ENCODE measurements at places on chromosomes 11 and 22.
A peak's percentile ranks its signal among the peaks of the same experiment; 100 is the strongest.

DNA sequence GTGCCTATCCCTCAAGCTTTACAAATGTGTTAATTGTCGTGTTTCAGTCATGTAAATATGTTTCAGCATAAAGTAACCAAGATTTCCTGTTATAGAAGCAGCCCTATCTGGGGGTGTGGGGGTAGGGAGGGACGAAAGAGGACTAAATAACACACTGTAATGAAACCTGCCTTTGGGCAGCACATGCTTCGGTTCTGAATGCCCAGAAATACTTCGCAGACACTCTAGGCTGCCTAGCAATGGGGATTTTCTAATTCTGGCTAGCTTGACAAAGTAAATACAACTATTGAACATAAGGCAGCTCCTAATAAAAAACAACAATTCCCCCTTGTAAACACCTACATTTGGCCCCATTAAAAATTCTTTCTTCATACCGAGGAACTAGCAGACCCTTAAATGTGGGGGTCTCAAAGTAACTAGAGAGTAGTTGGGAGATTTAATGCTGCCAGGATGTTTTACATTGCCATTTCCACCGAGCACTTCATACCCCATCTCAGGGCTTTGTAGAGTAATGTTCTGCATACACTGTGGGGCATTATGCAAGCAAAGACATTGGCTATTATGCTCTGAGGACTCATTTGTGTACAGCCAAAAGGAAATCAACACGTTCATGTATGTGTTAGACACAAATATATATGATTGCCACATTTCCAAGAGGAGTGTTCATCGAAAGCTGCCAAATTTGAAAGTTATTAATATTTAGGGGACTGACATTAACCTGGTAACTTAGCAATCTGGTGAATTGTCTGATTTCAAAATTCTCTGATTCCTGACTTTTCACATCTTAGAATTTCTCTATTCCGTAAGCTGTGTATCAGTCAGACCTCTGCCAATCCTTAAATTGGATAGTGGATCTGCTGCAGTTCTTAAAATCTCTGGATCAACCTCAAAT lies 42.1 kb downstream of the PAX6 start:
- no peak for DNase-seq

DNA sequence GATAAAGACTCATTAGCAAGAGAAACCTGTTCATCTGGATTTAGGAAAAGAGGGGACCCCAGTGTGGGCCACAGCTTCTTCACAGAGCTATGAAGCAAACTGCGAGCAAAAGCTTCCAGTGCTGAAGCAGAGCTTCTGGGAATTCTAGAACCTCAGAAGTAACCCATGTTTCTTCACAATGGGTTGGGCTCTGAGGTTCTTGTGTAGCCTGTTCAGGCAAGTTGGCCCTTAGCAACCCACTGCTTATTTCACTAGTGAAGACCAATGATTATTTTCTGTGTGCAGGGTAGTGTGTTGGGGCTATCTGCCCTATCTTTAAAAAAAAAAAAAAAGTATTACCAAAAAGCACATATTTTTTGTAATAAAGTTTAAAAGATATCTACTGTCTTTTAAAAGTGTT lies at the start of gene ACRV1:
Gene ACRV1, minus strand, starts transcription at position 101 of the 400 bp plus-strand sequence. Its CDS starts 67 bp downstream, at position 34.
- DNase-seq = no peak

DNA sequence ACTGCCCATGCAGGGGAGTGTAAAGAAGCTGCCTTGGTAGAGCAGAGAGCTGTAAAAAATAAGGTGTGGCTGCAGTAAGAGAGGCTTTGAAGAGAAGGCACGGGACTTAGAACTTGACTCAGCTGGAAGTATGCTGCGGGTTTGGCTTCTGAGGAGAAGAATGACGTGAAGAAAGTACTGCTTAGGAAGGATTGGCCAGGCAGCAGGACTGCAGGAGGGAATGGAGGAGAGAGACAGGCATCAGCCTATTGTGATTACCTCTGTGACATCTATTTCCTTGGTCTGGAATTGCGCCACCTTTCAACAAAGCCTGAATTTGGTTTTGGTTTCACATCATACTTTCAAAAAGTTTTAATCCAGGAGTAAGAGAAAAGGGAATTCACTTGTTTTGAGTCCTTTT lies 22.5 kb downstream of the PRRG4 start:
- peak; percentile 45 for DNase-seq

- DNase-seq = peak; percentile 53
These were observed 146.4 kb downstream of the CHST1 start for GRCh38 chr11:45518833-45519535.

DNA sequence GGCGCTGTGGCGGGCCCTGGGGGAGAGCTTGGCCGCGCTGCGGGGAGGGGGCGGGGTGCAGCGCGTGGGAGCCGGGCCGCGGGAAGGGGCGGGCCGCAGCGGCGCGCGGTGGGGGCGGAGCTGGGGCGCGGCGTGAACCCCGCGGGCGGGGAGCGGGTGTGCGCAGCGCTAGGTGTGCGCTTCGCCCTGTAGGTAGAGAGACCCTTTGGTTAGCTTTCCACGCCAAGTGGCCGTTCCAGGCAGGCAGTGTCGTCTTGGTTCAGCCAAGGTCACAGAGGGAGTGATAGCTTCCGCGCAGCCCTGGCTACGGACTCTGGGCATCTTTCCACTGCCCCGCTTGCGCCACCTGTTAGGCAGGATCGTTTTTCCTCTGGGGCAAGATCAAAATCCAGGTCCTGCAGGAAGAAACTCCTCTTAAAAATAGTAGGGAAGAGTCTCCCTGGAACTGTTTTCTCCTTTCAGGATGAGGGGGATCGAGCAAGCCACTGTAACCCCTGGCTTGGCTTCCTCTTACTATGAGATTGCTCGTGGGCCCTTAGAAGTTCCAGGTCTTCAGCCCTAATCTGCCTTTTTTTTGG lies 434 bp downstream of the BANF1 start:
- peak; percentile 86 for DNase-seq

DNA sequence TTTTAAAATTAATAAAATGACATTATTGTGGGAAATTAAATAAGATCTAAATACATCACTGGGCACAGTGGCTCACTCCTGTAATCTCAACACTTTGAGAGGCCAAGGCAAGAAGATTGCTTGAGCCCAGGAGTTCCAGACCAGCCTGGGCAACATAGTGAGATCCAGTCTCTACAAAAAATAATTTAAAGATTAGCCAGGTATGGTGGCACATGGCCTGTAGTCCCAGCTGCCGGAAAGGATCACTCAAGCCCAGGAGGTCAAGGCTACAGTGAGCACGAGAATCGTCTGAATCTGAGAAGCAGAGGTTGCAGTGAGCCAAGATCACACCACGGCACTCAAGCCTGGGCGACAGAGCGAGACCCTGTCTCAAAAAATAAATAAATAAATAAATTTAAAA lies 15.9 kb upstream of the CARD10 start:
- no peak for DNase-seq

DNA sequence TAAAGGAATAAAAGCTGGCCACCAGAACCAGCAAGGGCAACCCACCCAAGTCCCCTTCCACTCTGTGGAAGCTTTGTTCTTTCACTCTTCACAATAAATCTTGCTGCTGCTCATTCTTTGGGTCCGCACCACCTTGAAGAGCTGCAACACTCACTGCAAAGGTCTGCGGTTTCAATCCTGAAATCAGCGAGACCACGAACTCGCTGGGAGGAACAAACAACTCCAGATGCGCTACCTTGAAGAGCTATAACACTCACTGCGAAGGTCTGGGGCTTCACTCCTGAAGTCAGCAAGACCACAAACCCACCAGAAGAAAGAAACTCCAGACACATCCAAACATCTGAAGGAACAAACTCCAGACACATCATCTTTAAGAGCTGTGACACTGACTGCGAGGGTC lies 365.2 kb upstream of the LUZP2 start:
- no peak for DNase-seq

- no peak for DNase-seq
These were observed 837.8 kb downstream of the TBC1D22A start for GRCh38 chr22:47600281-47600680.

DNA sequence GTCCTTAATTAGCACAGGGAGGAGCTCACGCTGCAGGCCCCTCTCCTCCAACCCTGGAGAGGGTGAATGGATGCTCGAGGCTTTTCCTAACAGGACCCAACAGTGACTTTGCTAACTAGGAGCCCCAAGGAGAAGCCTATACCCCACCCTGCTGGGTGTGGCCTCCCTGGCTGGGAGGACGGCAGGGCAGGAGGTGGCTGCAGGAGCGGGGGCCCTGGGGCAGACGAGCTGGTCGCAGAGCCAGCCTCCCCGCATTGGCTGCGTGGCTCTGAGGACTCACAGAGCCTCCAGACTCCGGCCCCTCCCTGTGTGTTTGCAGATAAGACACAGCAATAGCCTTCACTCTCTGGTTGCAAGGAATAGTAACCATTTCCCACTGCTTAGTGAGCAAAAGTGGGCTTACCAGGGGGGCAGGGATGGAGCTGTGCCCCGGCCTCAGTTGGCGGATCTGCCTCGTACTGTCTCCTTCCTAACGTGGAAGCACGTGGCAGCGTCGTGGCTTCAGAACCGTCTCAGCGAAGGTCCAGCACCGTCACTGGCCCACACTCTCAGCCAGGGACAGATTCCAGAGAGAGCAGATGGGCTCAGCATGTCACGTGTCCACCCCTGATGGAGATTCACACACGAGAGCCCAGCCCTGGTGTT lies 1087.5 kb downstream of the BRD1 start:
- DNase-seq = no peak

- no peak for DNase-seq
These were observed 339.4 kb downstream of the CADM1 start for GRCh38 chr11:115164774-115165173.

- DNase-seq = peak; percentile 95
These were observed 8.1 kb downstream of the CSF2RB start for GRCh38 chr22:36921309-36922104.

DNA sequence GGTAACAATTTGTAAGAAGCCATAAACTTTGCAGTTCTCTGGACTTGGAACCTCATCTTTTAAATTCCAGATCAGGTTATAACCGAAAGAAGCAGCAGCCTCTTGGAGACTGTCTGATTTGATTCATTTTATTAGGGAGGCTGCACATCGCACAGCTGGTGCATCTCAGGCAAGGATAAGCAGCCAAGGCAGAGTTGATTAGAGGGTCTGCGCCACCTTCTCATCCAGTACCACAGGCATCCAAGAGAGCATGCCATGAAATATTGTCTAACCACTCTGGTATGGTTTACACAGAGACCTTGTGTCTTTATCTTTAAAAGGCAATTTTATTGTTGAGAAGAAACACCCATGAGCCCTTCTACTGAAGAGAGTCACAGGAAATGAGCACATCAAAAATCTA lies 16.2 kb upstream of the CWF19L2 start:
- DNase-seq = no peak

DNA sequence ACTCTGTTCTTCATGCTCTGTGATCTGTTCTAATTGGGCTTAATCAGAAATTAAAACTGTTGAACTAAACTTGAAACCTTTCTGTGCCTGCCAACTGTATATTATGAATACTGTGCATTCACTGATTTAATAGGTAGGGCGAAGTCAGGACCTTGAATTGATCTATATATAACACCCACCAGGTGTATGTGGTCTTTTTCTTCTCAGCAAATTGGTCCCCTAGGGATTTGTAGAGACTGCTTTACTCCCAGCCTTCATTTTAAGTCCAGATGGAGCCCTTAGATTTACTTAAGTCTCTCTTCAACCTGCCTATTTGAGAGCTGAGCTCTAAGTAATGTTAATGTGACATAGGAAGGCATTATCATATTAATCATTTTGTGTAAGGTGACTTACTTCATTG lies 257.5 kb downstream of the TMEM135 start:
- DNase-seq = no peak

GRCh38 chr11:60978546-60979380 lies 7.3 kb downstream of the CD6 start:
- peak; percentile 89 for DNase-seq

GRCh38 chr11:61752117-61752924 lies at the start of gene MYRF:
MYRF (plus strand) TSS chr11:61752636; CDS start chr11:61752745, 109 bp downstream.
- peak; percentile 77 for DNase-seq

DNA sequence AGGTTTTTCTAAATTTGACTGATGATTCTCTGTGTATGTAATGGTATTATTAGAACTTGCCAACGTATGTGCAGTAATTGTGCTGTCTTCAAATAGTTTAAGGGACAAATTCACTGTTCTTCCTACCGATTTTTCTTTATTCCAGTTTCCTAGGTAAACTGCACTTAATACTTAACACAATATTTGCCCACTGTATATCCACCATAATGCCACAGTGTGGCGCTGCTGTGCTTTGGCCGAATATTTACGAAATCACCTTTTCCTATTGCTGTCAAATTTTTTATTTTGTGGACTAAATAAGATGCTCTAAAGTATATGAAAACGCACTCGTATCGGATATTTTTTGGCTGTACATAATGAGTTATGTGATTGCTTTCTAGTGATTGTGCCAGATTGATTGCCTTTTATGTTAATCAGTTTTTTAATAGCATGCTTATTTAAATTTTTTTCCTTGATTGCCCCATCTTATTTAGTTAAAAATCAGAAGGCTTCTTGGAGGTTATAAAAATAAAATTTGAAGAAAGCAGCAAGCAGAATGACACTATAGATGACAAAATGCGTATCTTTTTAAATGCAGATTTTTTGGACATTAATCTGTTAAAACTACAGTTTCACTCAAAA lies 10.5 kb downstream of the AASDHPPT start:
- peak; percentile 73 for DNase-seq

- DNase-seq = no peak
These were observed 35.6 kb downstream of the TBX1 start for GRCh38 chr22:19796160-19796559.

- DNase-seq = no peak
These were observed 163.6 kb downstream of the ST3GAL4 start for GRCh38 chr11:126518972-126519690.

DNA sequence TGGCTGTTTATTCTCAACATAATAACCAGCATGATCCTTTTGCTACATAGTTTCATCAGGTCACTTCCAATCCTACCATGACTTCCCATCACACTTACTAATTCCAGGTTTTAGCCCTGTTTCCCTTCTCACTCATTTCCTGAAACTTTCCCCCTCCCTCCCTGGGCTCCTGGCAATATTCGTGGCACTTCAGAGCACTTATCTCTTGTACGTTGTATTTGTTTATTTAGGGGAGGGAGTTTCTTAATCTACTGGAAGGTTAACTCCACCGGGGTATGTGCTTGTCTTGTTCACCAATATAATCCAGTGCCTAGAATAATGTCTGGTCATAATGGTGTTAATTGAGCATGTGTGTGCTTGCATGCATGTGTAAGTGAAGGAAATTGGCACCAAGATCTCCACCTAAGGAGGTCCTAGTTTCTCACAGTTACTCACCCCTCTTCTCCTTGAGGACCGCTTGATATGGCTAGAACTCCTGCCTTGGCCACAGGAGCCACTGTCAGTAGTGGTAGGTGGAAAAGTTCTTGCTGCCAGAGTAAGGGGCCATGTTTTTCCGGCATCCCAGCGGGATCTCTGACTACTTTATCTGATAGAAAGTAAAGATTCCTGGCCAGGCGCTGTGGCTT lies 11.7 kb downstream of the EIF3L start:
- DNase-seq = no peak

GRCh38 chr11:3123761-3124733 lies 41.1 kb downstream of the OSBPL5 start:
- peak; percentile 89 for DNase-seq

DNA sequence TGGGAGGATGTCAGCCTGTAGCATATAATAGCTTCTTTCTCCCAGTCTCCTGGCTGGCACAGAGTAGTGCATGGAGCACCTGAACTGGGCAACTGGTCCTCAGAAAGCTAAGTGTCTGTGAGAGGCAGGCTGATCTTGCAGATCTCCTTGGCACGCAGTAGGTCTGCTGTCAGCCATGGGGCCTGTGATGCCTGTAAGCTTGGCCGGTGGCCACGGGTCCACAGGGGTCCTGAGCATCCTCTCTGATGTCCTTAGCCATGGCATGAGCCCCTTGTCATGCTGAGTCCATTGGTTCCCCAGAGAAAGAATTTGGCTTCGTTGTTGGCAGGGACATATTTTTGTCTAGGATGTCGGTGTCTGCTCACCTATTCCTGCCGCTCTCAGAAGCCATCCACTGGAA lies 25.0 kb downstream of the AMPD3 start:
- DNase-seq = no peak
